ENCODE measurements at places on chromosomes 7 and 10.

GRCh38 chr10:59333701-59334100, 28.6 kb downstream of the FAM13C start:
- DNase-seq, result no peak

DNA sequence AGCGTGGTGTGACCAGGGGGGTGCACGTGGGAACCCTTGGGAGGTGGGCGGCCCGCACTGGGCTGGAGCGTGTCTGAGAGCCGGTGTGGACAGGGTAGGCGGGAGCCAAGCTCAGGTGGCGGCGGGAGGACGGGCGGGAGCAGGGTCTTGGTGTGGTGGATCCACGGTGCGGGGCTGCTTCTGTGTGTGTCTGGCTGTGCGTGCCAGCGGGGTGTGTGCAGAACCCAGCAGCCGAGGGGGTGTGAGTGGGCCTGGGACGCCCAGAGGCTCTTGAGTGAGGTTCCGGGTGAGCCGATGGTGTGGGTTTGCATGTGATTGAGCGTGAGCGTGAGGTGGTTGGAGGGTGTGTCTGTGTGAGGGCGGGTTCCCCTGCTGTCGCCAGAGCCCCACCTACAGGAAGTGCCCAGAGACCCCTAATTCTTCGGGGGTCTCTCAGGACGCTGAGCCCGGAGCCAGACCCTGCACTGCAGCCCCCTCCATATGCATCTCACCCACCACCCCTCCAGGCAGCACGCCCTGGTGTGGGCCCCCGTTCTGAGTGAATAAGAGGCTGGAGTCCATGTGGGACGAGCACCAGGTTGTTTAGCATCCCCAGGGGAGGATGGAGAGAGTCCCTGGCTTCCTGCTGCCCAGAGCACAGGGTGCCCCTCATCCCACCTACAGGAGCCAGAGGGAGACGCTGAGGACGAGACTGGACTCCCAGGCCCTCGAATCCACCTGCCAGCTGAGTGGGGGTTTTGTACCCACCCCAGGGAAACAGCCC, 78.2 kb downstream of the ELFN1 start:
- no peak for DNase-seq

DNA sequence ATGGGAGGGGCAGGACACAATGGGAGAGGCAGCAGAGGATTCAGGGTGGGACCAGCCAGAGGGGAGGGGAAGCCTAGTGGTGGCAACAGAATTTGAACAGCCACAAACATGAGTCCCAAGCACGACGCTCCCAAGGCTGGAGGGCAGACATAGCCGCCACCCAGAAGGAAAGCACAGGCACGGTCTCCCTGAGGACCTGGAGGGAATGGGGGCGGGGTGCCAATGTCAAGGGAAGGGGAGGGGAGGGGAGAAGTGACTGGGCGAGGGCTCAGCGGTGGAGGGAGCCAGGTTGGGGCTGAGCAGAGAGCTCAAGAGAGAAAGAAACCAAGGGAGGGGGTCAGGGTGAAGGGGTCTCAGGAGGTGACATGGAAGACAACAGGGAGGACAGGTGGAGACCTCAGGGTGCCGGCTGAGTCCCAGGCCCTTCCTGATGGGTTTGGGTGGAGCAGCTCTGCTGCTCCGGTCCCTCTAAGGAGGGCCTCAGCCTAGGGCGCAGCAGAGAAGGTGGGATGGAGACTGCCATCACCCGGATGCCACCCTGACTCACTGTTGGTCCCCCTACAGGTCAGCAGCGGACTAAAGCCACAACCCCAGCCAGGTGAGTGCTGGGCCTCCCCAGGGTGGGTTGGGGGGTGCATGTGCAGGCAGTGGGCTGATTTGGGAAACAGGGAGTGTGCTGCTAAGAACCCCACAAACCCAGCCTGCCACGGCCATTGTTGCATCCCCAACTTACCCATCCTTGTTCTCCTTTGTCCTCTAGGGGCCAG, 24.2 kb downstream of the PILRA start:
- no peak for DNase-seq

DNA sequence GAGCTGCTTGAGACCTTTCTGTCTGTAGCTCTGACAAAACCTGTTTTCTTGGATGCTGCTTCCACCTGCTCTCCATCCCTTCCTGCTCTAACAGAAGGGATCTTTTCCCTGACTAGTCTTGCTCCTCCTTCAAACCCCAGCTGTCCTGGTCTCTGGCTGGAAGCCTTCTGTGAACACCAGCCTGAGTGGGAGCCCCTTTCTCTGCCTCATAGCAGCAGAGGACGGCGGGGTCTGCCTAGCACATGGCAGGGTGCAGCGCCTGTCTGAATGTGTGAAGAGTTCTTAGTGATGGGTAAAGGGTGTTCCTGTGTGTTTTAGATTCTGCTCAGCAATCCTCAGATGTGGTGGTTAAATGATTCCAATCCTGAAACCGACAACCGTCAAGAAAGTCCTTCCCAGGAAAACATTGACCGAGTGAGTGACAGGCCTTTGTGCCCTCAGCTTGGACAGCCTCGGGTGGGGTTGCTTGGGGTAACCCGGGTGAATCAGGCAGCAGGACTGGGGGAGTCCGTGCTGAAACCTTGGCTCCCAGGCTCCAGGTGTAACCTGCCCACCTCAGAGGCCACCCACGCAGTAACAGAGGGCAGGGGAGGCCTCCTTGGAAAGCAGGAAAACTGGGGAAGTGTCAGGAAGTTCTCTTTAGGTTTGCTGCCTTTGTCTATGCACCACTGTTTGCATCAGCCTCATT, 34.1 kb downstream of the NUB1 start:
- no peak for DNase-seq

GRCh38 chr10:22724773-22725172, 10.4 kb upstream of the PIP4K2A start:
- DNase-seq, result no peak

DNA sequence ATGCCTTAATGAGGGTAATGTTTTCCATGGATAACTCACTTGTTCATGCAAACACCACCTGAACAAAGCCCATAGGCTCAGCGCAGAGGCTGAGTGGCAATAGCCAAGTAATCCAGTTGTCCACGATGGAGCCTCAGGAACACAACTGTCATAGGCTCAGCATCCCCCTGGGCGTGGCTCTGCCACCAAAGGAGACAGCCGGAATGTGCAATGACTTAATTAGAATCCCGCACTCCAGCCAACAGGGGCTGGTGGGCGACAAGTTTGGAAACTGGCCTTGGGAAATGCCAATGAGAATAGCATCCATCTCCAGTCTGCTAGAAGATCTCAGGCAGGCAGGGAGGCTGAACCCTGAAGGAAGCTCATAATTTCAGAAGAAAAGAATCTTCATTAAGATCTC, 411.7 kb upstream of the NRP1 start:
- no peak for DNase-seq
